ENCODE measurements at places on chromosomes 13 and 19. TPM values are rescaled to one million over a fixed set of nuclear protein-coding genes. Genes with fewer than 3 reads are reported as not detected.

Gene ZNF709
- 4.2 TPM for total RNA-seq

Gene SPTBN4
- total RNA-seq: 1.2 TPM

Gene KLK12
- total RNA-seq: not detected

Gene C19orf38
- not detected for total RNA-seq

Gene ZNF415
- 12.5 TPM for total RNA-seq

Gene MLNR
- total RNA-seq: not detected

Gene CYP2A6
- not detected for total RNA-seq

DNA sequence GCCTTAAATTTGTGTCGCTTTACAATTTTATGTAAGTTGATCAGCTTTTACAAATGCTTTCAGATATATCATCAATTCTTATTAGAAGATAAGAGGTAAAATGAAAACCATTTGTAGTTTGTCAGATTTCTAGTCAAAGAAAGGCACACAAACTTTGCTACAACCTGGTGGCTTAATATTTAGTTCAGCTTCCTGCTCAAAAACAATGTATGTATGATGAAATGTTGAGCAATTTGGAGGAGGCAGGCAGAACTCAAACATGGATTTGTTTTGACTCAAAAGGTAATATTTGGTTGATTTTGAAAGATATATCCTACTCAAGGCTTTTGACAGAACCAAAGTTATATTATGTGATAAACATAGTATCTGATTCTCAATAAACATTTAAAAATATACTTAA, 24.2 kb downstream of the NEK5 start:
- no peak for DNase-seq

GRCh38 chr13:52179925-52180324, 20.5 kb upstream of the NEK3 start:
- DNase-seq: no peak

- peak; percentile 20 for DNase-seq
These were observed 182.6 kb upstream of the IRS2 start for GRCh38 chr13:109968876-109969577.

DNA sequence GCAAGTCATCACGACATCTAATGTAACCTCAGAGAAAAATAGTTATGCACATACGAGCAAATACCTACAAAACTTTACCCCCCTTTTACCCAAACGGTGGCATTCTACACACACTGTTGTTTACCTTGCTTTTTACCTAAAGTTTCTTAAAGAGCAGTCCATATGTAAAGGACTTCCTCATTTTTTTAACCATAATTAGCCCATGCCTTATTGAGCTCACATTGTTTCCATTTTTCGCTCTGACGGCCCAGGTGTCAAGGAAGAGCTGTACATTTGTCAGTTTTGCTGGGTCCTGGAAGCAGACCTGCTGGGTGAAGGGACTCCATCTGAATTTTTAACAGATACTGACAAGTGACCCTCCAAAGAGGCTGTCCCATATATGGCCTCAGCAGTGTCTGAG, 89.4 kb downstream of the STK24 start:
- peak; percentile 18 for DNase-seq

DNA sequence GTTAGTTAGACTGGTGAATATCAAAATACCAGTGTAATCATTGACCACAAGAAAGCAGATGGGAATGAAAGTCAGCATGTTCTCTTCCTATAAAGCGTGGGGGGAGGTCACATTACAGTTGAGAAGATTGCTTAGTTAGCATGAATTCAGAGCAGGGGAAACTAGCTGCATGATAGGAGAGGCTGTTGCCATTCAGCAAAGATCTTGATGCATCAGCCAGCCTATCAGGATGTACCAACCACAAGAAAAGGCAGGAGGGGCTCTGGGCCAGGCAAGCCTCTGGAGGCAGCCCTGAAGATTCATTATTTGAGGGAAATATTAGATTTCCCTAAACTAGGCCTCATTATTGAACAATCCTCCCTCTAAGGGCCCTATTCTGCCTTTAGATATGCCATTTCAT, 5.0 kb upstream of the MTMR6 start:
- no peak for DNase-seq

- DNase-seq: no peak
These were observed 6.4 kb upstream of the MAP2K7 start for GRCh38 chr19:7897292-7897691.

DNA sequence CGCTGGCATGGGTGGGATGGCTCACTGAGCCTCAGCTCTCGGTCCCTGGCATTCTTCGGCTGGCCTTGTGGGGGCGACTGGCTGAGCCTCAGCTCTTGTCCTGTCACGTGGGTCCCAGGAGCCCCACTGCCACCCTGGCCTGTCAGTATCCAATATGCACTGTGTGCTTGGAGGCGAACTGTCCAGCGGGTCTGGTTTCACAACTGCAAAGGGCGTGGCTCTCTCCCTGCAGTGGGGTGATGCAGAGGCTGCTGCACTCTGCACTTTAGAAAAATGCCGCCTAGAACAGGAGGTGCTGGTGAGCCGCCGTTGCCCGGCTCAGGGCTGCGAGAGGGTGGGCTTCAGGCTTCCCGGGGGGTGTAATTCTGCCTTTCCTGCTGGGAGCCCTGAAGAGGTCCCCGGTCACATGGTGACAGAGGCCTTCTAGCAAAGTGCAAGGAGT, 17.0 kb upstream of the TMEM255B start:
- DNase-seq: peak; percentile 80

GRCh38 chr13:60453490-60453889, 56.5 kb downstream of the TDRD3 start:
- DNase-seq: no peak

DNA sequence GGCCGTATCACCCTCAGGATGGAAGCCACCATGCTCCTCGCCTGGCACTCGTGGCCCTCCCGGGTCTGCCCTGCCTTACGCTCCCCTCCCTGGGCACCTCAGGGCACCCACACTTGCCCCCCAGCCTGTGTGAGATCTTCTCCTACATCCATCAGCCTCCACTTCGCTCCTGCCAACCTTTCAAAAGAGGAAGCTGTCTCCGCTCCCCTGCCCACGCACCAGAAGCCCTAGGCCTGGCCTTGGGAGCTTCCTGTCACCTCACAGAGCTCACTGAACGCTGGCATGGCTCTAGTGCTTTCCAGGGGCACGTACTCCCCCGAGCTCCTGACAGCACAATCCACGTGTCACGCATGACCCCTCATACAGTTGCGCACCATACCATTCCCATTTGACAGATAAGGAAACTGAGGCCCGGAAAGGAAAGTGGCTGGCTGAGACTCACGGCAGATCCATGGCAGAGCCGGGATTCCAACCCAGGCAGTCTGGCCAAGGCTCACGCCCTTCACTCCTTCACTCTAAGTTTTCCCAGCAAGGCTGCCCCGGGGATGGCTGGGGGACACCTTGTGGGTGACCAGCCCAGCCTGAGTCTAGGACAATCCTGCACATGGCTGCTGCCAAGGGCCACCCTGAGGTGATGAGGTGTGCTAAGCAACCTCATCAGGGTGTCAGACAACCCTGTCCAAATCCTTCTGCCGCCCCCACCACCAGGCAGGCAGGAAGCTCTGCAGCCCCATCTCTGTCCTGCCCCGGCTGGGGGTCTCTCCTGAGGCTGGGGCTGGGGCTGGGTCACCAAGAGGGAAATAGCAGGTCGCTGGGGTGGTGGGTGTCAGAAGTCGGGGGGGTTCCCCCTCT, 19.3 kb downstream of the PPP1R12C start:
- DNase-seq: no peak

DNA sequence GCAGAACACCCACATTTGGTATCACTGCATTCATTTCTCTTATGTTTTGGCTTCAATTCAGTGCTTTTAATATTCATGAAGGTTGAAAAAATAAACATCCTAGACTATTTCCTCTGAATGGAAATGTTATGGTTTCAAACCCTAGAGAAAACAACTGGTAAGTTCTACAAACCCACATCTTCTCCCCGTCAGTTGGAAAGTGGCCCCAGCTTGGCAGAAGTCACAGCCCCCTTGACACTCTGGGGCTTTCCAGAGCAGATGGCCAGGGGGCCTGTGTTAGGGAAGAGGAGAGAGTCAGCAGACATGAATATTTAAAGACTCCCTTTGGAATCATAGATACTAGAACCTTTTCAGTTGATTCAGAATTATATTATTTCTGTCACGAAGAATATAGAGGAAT, 123.9 kb downstream of the SHISA2 start:
- no peak for DNase-seq

DNA sequence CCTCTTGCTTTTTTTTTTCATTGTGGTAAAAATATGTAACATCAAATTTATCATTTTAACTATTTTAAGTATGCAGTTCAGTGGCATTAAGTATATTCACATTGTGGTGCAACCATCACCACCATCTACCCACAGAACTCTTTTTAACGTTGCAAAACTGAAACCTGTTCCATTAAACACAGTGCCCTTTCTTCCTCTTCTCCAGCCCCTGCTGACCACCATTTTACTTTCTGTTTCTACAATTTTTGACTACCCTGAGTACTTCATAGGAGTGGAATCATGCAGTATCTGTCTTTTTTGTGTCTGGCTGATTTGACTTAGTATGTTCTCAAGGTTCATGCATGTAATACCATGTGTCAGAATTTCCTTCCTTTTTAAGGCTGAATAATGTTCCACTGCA, 153.1 kb downstream of the FGF9 start:
- no peak for DNase-seq

- DNase-seq: peak; percentile 98
These were observed 897 bp downstream of the C19orf33 start for GRCh38 chr19:38304866-38305429.

GRCh38 chr13:84211048-84211447, 328.8 kb upstream of the SLITRK1 start:
- DNase-seq: no peak

DNA sequence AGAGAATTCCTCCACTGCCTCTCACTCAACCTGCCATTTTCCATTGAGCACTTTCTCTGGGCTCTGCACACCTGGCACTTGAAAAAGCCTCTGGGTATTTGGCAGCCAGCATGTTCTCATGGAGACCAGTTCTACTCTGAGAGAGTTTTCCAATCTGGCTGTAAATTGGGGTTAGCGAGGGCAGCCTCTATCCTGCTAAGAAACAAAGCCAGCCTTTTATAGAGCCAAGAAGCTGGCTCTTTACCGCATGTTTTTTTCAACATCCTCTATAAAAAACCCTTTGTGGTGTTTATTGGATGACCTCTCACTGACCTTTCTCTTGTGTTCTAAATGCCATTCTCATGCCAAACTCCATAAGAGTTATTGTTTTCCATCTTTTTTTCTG, 52.6 kb upstream of the RCBTB2 start:
- DNase-seq: no peak

DNA sequence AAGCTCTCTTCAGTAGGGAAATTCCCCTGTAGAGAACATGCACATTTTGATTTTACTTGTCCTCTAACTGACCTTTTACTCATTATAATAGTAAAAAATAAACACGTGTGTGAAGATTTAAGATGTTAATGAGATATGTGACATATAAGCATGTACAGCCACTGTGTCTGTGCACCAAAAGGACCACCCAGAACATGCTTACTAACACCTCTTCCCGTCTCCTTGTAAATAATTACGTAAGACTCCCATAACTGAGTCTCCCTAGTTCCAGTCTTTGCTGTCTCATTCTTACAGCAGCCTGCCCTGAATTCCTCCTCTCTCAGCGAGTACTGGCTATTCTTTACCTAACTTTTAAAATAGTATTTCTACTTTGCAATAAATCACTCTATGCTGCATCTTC, 53.6 kb downstream of the ZNF100 start:
- DNase-seq: no peak

DNA sequence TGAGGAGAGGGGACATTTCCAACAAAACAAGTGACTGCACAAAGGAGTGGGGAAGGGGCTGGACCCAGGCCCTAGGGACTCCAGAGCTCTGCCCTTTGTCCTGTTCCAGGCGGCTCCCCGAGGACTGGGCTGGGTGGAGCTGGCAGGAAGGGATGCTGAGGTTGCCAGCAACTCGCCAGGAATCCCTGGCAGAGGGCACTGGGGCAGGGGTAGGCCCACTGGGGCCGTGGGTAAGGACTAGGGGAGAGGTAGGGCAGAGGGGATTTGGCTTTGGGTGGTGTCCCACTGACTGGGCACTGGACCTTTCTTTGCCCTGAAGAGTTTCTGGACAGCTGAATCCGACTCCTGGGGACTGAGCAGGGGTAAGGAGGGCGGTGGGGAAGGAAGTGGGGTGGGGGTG, 7.9 kb downstream of the LIPE start:
- DNase-seq: peak; percentile 37

- DNase-seq: peak; percentile 99
These were observed at the start of gene PIH1D1 for GRCh38 chr19:49451430-49452181. TSS of gene PIH1D1 (minus strand) at chr19:49451814. CDS start at chr19:49451574, 240 bp downstream.

- DNase-seq: no peak
These were observed 13.8 kb downstream of the SPRYD7 start for GRCh38 chr13:49922301-49922700.

DNA sequence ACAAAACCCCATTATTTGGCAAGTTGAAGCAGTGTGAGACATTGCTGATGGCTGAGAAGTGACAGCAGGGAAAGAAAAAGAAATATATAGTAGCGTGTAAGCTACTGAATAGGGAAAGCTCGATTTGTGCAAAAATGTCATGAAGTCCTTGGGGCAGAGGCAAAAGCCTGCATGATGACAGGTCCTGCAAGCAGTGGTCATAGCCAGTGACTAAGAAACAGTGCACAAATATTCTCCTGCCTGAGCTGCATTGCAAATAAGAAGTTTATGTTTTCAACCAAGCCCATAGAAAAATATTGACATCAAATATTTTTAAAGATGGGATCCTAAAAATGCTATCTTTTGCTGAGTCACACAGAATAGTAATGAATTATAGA, 270.0 kb downstream of the SLITRK6 start:
- no peak for DNase-seq

GRCh38 chr13:79679334-79679733, 198.4 kb downstream of the NDFIP2 start:
- DNase-seq: peak; percentile 90

- DNase-seq: peak; percentile 71
These were observed 716 bp downstream of the SH2D3A start for GRCh38 chr19:6766357-6767080.

- DNase-seq: no peak
These were observed 27.1 kb upstream of the MTUS2 start for GRCh38 chr13:28792992-28793391.

DNA sequence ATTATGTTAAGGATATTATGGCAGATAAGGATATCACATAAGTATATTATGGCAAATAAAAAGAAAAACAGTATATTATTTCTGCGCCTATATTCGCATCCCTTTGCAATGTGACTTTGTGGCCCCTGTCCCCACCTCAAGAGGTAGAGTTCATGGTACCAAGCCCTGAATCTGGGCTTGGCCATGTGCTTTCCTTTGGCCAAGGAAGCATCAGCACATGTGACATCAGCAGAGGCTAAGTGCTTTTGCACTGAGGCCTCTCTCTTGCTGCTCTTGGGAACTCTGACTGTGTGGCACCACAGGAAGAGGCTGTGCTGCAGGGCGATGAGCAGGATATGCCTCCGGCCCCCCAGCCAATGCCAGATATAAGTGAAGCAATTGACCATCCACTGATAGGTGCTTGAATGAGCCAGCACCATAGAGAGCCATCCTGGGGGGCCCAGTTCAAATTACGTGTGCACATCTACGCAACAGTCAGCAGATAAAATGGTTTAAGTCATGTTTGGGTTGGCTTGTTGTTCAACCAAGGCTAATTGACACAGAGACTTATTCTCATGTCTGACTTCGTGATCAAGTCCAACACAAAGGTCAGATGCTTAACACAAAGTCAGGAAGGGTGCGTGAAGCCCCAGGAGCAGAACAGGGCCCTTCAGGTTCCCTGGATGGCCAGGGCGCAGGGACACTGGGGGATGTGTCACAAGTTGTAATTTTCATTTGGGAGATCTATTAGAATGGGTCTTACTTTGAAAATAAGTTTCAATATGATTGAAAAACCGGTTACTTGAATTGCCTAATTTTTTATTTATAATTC, 173.3 kb downstream of the COL4A1 start:
- no peak for DNase-seq

- DNase-seq: peak; percentile 100
These were observed 1.7 kb downstream of the KLK4 start for GRCh38 chr19:50909240-50910070.

GRCh38 chr13:67769063-67769986, 539.2 kb upstream of the PCDH9 start:
- DNase-seq: no peak

All from endodermal cell (in vitro differentiated cells).